Uterus (tissue), 4 donors: ENCODE measurements at places on chromosomes 3 and 15. TPM values are rescaled to one million over a fixed set of nuclear protein-coding genes. Genes with fewer than 3 reads are reported as not detected.

The PARP15 gene
- total RNA-seq = 2.3 TPM

The CLDN1 gene
- total RNA-seq = 200 TPM

GRCh38 chr3:117628823-117629291, 919.3 kb downstream of the TUSC7 start:
- no peak overlapping the region for H3K27ac ChIP-seq
- no peaks in the 10 kb centered on the region for H3K36me3 ChIP-seq
- no peaks in the 10 kb centered on the region for H3K27me3 ChIP-seq
- peak; percentile 19 for DNase-seq

DNA sequence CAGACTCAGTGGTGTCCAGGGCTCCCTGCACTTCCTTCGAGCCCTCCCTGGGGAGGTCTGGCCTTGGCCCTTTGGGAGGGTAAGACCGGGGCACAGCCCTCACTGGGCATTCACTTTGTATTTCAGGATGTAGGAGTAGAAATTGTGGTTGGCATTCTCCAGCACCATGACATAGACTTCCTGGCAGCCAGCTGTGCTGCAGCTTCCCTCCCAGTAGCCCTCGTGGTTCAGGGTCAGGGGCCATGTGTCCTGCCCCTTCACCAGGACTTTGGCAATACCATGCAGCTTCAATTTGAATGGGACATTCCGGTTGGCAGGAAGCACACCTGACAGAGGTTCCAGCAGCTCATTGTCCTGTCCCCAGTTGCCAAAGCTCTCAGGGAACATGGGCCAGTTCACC, 47.3 kb downstream of the KY start:
- no peak for DNase-seq
- H3K4me3 ChIP-seq = no peak overlapping the region
- H3K27me3 ChIP-seq = no peaks in the 10 kb centered on the region

- no peak overlapping the region for H3K27ac ChIP-seq
- no peak overlapping the region for H3K4me3 ChIP-seq
- no peaks in the 10 kb centered on the region for H3K36me3 ChIP-seq
- H3K4me1 ChIP-seq = no peaks in the 10 kb centered on the region
Measured at GRCh38 chr3:9244495-9245183, 4.8 kb downstream of the SRGAP3 start.

The ROPN1 gene
- not detected for total RNA-seq

The P3H2 gene
- total RNA-seq = 12.6 TPM

GRCh38 chr3:136135039-136135802, 60.9 kb downstream of the MSL2 start:
- DNase-seq = no peak
- no peaks in the 10 kb centered on the region for H3K4me1 ChIP-seq
- H3K27ac ChIP-seq = no peak overlapping the region
- no peak overlapping the region for H3K4me3 ChIP-seq

DNA sequence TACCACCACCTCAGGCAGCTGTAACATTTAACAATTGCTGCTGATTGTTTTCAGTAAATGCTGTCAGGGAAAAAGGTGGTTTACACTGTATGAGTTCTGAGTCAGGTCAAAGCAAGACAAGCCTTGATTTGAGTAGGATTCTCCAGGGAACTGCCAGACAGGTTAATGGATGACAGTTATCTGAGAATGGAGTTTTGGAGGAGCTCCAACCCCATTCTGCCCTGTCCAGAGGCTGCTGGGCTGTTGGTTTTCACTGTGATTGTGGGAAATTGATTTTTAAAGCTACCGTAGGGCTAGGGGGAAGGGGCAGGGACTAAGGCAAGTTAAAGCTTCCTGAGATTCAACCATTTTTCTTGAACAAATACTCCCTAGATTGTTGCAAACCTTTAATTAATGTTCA, 39.9 kb downstream of the TICRR start:
- no peak overlapping the region for H3K27ac ChIP-seq
- no peaks in the 10 kb centered on the region for H3K36me3 ChIP-seq
- no peak overlapping the region for H3K4me3 ChIP-seq
- DNase-seq = no peak
